ENCODE measurements at places on chromosomes 2 and 18.
A peak's percentile ranks its signal among the peaks of the same experiment; 100 is the strongest.

GRCh38 chr2:73285159-73285739 lies 971 bp upstream of the FBXO41 start:
- no peak for DNase-seq

DNA sequence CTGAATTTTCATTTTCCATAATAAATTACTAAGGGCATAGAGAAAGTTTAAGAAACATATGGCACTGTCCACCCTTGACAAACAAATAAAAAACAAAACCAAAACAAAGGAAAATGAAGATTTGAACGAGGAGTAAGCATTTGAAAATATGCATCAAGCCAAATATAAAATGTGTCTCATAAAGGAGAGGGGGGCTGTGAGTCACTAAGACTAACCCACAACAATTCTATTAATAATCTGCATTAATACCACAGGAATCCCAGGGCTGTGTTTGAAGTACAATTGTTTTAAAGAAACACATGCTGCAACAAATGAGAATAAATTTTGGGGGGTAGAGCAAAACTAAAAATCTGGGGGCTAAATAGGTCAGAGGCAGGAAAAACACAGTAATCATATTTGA lies 53.8 kb upstream of the STK17B start:
- no peak for DNase-seq

- DNase-seq = no peak
Observed at GRCh38 chr2:5472673-5473072, 219.5 kb upstream of the SOX11 start.

DNA sequence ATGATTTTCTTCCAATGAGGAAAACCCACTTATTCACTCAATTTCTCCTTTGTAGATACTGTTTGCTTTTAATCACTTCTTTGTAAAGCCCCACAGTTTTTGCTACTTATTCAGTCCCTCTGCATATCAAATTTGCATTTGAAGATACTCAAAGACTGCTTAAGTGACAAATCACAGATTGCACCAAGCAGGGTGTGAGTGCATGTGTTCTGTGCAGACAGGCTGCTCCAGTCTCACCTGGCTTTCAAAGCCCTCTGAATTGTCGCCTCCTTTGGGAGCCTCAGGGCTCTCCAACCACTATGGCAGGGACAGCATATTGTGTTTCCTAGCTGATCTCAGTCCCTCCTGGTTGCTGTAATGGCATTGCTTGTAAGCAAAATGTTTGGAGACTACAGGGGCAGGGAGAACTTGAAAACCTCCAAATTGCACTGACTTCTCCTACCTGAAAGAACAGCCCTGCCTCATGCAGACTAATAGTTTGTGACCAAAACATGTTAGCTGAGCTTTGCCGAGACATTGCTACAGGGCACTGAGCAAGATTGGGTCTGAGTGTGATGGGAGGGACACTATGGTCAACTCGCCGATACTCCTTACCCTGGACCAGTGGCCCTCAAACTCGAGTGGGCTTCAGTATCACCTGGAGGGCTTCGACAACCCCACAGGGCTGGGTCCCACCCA lies 96.8 kb downstream of the POLE4 start:
- no peak for DNase-seq

DNA sequence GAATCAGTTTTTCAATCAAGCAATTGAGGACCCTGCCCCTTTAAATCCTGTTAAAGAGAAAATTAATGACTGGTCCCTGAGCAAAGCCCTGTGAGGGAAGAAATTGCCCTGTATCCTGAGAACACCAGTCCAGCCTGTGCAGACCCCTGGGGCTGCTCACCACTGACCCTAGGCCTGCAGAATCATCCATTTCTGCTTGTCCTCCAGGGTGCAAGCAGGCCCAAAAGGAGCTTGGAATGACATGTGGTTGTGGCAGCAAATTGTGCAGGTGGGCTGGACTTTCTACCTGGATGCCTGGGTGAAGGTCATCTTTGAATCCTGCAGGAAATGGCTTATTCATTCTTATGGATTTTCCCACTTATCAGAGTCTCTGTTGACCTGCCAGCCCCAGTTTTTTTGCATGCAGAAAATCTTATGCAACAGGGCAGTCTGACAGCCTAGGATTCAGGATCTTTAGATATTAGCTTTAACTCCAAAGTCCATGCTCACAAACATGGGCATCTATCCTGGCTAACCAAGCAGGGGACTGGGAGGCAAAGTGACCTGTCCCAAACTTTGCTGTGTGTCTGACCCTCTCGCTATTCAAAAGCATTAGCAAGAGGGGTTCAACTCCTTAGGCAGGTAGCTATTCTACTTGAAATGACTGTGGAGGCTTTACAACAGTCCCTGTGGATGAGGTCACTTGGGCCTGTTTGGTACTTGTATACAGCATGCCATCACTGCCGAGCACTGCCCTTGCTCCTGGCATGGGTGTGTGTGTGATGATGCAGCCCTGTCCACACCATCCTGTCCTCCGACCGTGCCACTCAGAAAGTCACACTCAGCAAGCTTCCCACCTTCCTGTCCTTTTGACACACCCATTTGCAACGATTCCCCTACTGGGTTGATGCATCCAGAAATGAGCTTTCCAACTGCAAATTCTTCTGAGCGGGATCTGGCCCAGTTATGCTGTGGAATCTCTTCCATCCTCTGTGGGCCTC lies 85.3 kb downstream of the CAPN13 start:
- DNase-seq = no peak

- DNase-seq = no peak
Observed at GRCh38 chr2:109352056-109352897, 223.3 kb downstream of the SH3RF3 start.

GRCh38 chr18:11091746-11092145 lies 57.6 kb downstream of the PIEZO2 start:
- DNase-seq = no peak

- no peak for DNase-seq
Observed at GRCh38 chr2:46318579-46319460, 21.6 kb downstream of the EPAS1 start.

- DNase-seq = no peak
Observed at GRCh38 chr18:46719388-46719787, 37.5 kb downstream of the ST8SIA5 start.

DNA sequence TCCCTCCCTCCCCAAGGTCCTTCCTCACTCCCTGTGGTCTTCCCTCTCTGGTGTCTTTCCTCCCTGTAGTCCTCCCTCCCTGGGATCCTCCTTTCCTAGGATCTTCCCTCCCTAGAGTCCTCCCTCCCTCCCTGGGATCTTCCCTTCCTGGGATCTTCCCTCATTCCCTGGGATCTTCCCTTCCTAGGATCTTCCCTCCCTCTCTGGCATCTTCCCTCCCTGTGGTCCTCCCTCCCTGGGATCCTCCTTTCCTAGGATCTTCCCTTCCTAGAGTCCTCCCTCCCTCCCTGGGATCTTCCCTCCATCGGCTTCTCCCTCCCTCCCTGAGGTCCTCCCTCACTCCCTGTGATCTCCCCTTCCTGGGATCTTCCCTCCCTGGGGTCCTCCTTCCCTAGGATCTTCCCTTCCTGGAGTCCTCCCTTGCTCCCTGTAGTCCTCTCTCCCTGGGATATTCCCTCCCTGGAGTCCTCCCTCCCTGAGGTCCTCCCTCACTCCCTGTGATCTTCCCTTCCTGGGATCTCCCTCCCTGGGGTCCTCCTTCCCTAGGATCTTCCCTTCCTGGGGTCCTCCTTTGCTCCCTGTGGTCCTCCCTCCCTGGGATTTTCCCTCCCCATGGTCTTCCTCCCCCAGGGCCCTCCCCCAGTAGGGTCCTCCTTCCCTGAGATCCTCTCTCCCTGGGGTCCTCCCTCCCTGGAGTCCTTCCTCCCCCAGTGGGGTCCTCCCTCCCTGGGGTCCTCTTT lies 23.0 kb downstream of the STK25 start:
- no peak for DNase-seq

DNA sequence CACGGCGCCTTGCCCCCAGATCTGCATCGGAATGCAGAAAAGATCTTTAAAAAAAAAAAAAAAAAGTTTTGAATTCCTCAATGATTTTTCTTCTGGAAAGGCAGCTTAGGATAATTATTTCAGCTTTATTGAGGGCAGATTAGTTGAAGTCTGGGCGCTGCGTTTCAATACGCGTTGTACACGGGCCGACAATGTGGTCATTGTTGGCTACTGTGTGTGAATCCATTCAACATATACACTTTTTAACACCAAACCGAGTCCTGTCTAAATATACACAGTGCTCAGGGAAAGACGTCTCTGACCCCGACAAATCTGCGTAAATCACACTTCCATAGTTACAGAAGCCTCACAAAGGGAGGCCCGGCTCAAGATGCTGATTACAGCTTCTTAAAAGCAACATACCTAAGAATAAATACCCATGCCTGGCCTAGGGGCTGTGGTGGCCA lies 1.4 kb upstream of the SIX3 start:
- DNase-seq = no peak

GRCh38 chr2:149170156-149170555 lies 131.7 kb downstream of the LYPD6B start:
- DNase-seq = no peak

DNA sequence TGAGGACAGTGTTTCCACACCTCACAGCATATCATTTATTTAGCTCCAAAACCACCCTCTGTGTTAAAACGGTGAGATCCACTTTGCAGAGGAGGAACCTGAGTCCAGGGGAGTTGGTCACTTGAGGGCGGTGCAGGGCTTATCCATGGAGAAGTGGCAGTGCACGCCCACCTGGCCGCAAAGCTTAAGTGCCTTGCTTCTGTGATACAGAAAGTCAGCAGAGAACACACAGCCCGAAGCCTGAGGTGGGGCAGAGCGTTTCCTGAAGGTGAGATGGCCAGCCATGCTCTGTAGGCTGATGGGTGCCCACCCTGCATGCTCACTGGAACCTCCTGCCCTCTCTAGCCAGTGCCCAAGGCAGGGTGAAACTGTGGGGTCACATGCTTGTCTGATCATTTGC lies 87.3 kb downstream of the SH3RF3 start:
- DNase-seq = no peak

- no peak for DNase-seq
Observed at GRCh38 chr18:47737198-47737830, 193.1 kb downstream of the SMAD2 start.

GRCh38 chr2:218400167-218400929 lies 680 bp downstream of the CTDSP1 start:
- DNase-seq = no peak

DNA sequence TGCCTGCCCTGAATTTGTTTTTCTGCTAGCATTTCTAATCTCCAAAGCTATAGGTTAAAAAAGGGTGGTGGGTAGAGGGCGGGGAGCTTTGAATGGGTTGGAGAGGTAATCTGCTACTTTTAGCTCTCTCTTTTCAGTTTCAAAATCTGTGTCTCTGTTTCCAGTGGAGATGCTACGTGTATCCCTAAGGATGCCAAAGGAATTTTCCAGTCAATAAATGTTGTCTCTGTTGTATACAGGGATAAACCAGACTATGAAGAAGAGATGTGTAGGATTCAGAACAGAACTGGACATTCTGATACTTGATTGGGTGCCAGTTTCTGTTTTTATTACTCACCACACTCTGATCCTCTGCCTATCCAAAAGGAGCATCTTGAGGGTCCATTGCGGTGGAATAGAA lies 50.1 kb downstream of the TMEM178A start:
- no peak for DNase-seq

DNA sequence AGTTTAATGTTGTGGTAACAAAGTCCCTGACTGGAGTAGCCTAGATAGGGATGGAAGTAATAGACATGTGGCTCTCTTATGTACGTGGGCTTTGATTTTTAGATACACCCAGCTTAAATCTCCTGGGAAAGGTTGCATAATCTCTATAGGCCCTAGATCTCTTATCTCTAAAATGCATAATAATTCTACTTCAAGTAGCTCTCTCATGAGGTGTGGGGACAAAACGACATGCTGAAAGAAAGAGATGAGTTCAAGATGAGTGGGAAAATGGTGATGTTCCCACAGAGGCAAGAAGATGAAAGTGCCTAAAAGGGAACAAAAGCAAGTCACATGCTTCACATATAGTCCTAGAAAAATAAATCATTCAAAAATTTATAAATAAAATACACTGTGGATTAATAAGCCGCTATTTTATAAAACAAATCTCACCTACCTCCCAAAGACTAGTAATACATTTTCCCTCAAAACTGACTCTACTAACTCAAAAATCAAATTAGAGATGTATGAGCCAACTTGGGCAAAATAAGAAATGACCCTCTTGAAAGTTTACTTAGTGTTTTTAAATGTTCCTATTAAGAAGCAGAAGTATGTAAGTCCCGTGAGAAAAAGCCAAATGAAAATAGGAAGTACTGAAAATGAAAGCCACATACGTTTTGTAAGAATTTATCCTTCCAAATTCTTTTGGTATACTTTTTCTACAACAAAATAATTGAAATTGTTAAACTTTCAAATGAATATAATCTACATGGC lies 148.2 kb upstream of the ITGA4 start:
- DNase-seq = no peak

GRCh38 chr2:101464841-101465240 lies 10.1 kb downstream of the RFX8 start:
- no peak for DNase-seq

- DNase-seq = no peak
Observed at GRCh38 chr2:37907501-37908225, 17.4 kb upstream of the RMDN2 start.

GRCh38 chr2:36452260-36452659 lies 96.7 kb downstream of the CRIM1 start:
- DNase-seq = no peak

- DNase-seq = no peak
Observed at GRCh38 chr18:3305354-3305762, 43.4 kb downstream of the MYL12B start.

GRCh38 chr2:120323214-120323613 lies 22.7 kb upstream of the INHBB start:
- no peak for DNase-seq

GRCh38 chr2:86218124-86218523 lies 18.9 kb downstream of the MRPL35 start:
- DNase-seq = no peak

DNA sequence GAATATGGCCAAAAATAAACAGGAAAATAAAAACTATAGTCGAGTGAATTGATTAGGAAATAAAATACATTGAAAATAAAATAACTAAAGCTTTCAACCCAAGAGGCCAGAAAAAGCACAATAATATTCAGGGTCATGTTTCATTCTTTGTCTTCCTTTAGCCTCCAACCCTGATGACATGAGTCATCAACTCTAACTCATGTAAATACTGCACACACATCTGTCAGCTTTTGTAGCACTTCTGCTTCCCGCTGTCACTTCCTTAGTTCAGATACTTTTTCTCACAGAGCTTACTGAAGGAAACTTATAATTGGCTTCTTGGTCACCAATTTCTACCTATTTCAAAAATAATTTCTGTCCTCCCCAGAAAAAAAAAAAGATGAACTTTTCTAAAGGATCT lies 112.8 kb downstream of the UPP2 start:
- no peak for DNase-seq

- DNase-seq = no peak
Observed at GRCh38 chr2:157440404-157441071, 3.4 kb downstream of the CYTIP start.

DNA sequence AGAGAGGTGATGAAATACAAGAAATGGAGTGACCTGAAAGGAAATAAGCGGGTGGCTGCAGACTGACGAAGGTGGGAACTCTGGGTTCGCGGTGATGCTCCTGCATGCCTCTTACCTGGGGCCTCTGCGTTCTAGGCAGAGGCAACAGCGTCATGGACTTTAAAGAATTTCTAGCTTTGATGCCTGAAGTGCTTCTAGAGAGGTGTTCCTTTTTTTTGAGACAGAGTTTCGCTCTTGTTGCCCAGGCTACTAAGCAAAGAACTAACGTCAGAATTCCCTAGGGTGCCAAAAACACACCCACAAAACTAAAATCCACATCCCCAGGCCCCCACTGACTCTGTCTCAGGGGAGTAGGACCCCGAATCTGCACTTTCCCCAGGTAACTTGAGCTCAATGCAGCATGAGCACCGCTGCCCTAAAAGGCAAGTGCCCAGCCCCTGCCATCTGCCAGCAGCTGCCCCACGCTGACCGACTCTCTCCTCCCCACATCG lies 110.5 kb upstream of the ID2 start:
- DNase-seq = no peak

- peak; percentile 0 for DNase-seq
Observed at GRCh38 chr2:202237787-202238233, 587 bp downstream of the SUMO1 start.

Data from activated CD8-positive, alpha-beta memory T cell treated with anti-CD3 and anti-CD28 coated beads for 4 hours (primary cell).